ENCODE measurements at places on chromosomes 3 and 15.

GRCh38 chr3:138289701-138290100, 40.0 kb downstream of the NME9 start:
- no peak for DNase-seq

DNA sequence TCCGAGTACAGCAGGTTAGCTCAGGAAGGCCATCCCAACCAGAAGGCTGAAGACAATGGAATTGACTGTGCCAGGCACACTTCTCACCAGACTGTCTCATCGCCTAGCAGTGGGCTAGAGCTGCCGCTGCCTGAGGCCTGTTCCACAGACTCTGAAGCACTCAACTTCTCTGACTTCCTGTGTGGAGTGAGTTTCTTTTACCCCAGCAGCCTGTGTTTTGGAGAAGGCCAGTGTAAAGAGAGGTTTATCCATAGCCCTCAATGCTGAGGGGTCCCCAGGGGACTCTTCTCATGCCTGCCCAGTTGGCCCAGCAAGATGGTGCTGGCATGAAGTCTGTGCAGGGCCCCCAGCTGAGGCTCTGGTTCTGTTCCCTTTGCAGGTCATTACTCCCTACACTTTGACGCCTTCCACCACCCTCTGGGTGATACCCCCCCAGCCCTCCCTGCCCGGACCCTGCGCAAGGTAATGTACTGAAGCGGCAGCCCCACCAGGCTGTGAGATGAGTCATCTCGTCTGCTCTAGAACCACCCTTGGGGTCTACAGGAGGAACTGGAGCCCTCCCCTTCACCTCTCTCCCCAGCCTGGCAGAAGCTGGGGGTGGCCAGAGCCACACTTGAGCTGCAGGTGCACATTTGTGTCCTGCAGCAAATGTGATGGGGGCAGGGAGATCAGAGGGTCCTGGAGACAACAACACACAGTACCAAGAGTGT, 5.2 kb upstream of the MANF start:
- no peak for DNase-seq

DNA sequence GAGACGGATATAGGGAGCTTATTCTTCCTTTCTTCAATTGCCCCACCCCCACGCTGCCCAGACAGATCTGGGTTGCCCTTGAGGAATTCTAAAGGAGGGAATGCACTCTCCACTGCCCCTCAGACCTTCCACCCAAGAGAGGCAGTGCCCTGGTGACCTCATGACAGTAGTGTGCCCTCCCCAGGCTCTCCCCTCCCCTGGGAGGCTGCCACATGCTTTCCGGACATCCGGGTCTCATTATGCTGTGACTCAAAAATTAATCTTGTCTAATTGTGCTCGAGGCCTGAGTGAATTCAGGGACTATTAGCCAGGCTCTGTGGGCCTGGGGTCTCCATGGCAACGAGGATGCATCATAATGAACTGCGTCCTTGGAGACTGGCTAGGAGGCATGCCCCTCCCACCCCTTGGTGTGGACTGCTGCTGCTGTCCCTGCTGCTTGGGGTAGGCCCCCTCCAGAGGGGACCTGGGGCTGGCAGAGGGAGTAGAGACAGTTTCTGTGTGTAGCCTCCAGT, 20.8 kb downstream of the CORO2B start:
- DNase-seq, result no peak

GRCh38 chr3:159130108-159130507, 328.3 kb downstream of the MFSD1 start:
- DNase-seq, result no peak

GRCh38 chr3:192570821-192571791, 156.2 kb downstream of the FGF12 start:
- DNase-seq, result no peak

DNA sequence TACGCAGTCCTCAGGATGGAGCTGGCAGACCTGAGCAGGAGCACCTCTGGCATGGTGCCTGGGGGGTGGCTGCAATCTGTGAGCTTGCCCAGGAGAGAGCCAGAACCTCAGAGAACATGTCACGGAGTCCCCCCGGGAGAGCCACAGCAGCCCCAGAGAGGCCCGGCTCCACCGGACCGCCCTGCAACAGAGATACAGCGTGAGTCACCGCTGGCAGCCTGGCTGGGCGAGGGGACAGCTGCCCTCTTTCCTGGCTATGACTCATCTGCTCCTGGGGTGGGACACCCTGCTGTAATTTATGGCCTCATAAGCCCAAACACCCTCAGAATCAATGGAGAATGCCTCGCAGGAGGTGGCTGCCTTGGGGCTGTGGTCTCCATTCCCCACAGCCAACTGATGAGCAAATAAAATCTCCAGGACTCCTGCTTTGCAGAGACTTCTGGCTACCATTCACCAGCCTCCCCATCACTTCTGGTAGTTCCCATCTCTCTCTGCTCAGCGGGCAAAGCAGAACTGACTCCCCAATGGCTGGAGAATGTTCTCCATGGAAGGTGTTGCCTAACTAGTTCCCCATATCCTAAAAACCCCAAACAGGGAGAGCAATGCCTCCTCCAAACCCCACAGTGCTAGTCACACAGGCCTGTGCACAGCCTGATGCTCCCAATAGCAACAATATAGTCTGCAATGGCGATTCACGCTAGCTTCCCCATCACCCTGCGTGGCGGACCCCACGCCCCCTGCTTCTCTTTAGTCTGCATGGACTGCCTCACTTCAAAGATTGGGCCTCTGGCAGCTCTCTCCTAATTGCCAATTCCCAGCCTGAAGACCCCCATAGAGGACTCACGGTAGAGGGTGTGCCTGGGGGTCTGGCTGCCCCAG, 21.6 kb downstream of the ACSBG1 start:
- DNase-seq, result no peak

DNA sequence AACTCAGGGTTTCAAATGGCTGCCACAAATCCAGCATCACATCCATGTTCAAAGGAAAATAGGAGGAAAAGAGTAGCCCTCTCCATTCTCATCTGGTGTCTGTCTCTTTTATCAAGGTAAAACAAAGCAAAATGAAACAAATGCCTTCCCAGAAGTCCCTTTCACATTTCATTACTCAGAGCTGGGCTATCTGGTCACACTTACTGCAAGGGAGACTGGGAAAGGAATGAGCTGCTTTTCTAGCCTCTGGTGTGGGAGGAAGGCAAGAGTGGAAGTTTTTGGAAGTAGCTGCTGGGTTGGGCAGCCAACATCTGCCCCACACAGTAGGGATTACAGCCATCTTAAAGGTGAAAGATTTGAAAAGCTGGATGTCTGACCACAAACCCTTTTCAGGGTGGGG, 51.8 kb downstream of the KLF15 start:
- no peak for DNase-seq

DNA sequence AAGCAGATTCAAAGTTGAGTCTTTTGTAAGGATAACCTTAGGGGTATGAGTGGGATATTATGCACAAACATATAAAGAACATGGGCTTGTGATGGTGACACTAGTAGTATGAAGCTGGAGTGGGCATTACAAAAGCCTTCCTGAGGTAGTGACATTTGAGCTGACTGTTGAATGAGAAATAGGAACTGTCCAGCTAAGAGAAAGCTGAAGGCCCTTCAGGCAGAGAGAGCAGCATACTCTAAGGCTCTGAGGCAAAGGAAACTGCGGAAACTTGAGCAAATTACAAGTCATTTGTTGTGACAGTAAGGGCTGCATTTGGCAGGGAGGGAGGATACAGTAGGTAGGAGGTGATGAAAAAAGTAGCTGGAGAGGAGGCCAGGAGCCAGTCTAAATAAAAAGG, 190.7 kb upstream of the CD96 start:
- no peak for DNase-seq

DNA sequence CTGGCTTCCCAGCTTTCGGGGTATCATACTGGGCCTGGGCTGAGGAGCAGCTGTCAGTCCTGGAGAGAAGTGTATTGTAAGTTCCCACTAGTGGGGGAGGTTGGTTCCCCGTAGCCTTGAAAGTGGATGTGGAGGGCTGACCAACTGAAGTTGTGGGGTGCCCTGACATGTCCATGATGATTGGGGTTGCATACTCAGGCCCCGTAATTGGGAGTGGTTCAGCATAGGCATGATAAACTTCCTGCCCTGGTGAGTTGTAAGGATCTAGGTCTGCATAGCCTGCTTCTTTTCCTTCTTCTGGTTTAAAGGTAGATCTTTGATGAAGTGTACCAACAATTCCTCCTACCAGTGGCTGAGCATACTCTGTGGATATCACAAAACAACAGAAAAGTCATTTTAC, 36.3 kb downstream of the ST3GAL6 start:
- no peak for DNase-seq

DNA sequence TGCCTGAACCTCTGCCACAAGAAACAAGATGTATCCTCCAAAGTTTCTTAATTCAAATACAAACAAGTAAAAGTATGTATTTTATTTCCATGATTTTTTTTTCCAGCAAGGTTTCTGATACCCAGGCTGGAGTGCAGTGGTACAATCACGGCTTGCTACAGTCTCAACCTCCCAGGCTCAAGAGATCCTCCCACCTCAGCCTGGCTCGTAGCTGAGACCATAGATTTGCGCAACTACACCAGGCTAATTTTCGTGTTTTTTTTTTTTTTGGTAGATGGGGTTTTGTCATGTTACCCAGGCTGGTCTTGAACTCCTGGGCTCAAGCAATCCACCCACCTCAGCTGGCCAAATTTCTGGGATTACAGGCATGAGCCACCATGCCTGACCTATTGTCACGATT, 12.2 kb upstream of the VEPH1 start:
- DNase-seq, result no peak

DNA sequence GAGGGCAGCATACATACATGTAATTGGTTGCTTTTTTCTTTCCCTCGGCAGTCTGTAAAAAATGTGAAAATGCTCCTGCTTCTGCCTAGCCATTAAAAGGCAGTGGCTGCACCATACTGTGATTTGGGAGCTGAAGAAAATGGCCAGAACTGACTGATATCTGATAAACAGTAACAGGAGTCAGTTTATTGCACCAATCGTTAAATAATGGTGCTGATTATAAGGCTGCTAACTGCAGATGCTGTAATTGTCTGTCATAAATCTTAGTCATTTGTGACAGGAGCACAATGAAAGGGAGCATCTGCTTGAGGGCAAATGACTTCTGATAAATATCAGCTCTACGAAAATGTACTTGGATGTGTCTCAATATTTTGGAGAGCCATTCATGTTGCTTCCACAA, 263.1 kb upstream of the DNAJC19 start:
- no peak for DNase-seq

DNA sequence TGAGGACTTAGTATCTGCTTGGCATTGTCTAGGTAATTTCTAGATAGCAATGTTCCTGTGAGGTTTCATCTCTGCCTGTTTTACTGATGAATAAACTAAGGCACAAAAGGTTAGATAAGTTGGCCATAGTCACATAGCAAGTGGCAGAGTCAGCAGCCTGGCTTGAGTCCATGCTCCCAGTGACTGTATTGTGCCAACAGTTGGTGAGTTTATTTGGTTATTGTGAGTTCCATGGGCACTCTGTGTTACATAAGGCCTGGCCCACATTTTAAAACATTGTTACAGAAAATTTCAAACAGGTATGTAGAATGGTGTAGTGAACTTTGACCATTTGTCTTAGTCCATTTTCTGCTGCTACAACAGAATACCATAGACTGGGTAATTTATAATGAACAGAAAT, 15.2 kb downstream of the MCM2 start:
- no peak for DNase-seq

DNA sequence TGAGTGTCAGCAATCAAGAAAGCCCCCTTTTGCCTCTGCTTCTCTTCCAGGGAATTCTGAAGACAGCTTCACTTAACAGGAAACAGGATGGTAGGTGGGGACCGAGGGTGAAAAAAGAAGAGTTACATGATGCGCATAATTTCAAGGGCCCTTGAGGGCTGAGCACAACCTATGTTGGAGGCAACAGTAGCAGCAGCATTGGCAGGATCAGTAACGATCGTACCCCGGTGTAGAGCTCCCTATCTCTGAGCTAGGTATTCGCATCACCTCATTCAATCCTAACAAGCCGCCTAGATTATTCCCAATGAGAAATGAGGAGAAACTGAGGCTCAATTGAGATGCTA, 432 bp upstream of the RAD54L2 start:
- DNase-seq, result no peak

- DNase-seq, result no peak
These were observed 6.4 kb upstream of the FAM174B start for GRCh38 chr15:92661956-92662355.

DNA sequence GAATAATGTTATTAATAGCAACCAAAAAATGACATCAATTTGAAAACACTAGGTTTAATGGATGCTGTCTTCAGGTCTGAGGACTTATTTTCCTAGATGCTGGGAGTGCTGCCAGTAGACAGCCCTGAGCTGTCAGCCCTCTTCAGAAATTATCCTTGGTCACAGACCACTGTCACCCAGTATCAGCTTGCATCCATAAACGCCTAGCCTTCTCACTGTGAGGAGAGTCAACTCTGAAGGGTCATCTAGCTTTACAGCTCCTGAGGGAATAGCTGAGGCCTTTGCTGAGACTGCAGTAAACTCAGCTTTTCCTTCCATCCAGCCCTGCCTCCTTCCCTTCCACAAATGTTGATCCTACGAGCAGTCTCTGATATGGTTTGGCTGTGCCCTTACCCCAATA, 19.4 kb upstream of the MNS1 start:
- no peak for DNase-seq

DNA sequence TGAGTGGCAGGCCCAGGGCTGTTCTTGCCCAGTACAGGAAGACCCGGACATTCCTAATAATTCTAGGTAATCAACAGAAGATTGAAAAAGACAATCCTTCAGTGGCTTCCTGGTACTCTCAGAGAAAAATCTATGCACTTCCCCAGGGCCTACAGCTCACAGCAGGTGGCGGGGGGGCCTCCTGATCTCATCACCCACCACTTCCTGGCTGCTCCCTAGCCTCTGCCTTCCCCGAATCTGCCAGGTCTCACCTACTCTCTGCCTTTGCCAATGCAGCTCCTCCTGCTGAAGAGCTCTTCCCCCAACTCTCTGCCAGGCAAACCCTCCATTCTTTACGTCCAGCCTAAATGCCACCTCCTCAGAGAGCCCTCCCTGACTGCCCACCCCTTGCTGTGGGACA, 37.5 kb downstream of the EHD4 start:
- DNase-seq, result peak; percentile 51

GRCh38 chr3:177249203-177249602, 51.9 kb upstream of the TBL1XR1 start:
- DNase-seq, result no peak

DNA sequence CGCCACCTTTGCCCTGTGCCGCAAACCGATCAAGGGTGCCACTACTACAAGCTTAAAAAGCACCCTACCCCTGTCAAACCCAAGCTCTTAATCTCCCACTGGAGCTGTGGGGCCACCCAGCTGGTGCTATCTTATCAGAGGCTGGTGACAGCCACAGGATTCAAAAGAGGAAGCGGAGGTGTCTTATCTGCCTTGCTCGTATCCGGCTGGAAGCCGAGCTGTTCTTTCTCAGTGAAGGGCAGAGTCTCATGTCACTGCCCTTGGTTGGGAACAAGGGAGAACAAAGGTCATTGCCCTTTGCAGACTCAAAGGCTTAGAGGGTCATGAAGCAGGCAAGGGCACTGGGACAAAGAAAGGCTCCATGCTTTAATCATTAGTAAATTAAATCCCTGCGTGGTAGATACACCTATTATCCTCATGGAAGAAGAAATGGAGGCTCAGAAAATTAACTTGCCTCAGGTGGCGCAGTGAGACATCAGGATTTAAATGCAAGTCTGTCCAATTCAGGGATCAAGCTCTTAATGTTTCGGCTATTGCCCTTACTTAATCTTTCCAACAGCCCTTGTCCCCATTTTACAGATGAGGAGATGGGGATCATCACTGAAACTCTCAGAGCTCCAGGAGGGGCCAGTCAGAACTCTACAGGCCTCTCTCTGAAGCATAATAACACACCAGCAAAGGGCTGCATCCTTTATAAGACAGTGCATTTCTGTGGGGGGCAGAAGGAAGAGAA, 360.0 kb upstream of the PROK2 start:
- DNase-seq, result no peak

Data from stimulated activated CD8-positive, alpha-beta memory T cell treated with anti-CD3 and anti-CD28 coated beads, Interleukin-7, amount 100 ng/mL, for 1 hour (primary cell).